Astrocyte of the cerebellum (primary cell): ENCODE measurements at places on chromosomes 7 and 10.

GRCh38 chr7:142352543-142352942, 94.7 kb upstream of the PRSS58 start:
- DNase-seq: no peak

DNA sequence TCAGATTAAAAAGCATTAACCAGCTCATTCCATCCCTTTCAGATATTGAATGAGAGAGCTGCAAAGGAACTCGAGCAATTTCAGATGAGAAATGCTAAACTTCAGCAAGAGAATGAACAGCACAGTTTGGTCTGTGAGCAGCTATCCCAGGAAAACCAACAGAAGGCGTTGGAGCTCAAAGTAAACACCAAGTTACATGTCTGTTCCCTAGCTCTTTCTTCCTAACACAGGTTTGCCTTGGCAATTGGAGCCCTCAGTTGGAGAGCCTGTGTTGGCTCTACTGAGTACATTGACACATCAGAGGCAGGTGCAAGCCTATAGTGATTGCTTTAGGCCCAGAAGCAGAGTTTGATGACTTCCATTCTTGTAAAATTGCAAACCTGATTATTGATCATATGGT, 14.7 kb downstream of the CFAP58 start:
- no peak for DNase-seq

- no peak for DNase-seq
These were observed 131.6 kb downstream of the PDE1C start for GRCh38 chr7:31938650-31939049.

- no peak for DNase-seq
These were observed 16.5 kb downstream of the SMC3 start for GRCh38 chr10:110584006-110584405.

DNA sequence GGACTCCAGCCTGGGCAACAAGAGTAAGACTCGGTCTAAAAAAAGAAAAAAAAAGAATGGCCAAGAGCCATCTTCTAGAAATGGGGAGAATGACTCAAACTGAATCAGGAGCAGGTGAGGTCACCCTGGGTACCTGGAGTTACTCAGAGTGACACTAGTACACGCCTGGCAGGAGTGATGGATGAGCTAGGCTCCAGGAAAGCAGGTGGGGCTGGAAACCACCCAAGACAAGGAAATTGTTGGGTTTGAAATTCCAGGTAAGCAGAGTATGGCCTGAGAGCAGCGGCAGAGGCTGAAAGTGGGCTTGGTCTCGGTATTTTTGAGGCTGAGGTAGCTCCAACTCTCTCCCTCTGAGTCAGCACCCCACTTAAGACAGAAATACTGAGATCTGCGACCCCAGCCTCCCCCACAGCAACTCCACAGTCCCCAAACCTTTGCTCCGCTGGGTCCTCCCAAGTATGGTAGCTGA, 18.5 kb downstream of the DDIT4 start:
- DNase-seq: no peak
